ENCODE measurements at places on chromosomes 1 and 21.
A peak's percentile ranks its signal among the peaks of the same experiment; 100 is the strongest.

DNA sequence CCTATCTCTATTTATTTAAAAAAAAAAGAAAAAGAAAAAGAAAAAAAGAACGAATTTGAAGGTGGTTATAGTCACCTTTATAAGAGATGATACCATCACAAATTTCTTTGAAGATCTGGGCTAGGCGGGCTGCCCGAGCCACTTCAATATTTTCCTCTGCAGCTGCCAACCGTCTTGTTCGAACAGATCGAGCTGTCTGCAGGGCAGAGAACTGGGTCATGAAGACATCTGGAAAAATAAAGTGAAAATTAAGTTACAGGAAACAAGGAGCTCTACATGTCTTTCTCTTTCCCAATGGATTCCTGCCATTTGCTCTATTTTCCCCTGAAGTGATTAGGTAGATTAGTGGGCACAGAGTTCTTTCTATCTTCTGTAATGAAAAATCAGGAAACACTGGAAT lies 31.9 kb downstream of the RUSC1 start:
- no peaks in the 10 kb centered on the region for H3K4me1 ChIP-seq
- H3K27me3 ChIP-seq = no peaks in the 10 kb centered on the region
- H3K36me3 ChIP-seq = peaks cover 49% of the 10 kb centered on the region
- no peak overlapping the region for H3K27ac ChIP-seq
- no peak for DNase-seq

- no peak overlapping the region for H3K4me3 ChIP-seq
- no peak overlapping the region for H3K27ac ChIP-seq
- no peaks in the 10 kb centered on the region for H3K4me1 ChIP-seq
- no peak for DNase-seq
- H3K36me3 ChIP-seq = no peaks in the 10 kb centered on the region
- no peaks in the 10 kb centered on the region for H3K27me3 ChIP-seq
These were observed 7.3 kb upstream of the UAP1 start for GRCh38 chr1:162554258-162554657.

GRCh38 chr1:247453245-247453644 lies 4.7 kb downstream of the OR2B11 start:
- H3K27me3 ChIP-seq = no peaks in the 10 kb centered on the region
- no peak overlapping the region for H3K27ac ChIP-seq
- H3K36me3 ChIP-seq = no peaks in the 10 kb centered on the region
- no peaks in the 10 kb centered on the region for H3K4me1 ChIP-seq

- H3K27me3 ChIP-seq = no peaks in the 10 kb centered on the region
- no peak for DNase-seq
- no peaks in the 10 kb centered on the region for H3K4me1 ChIP-seq
These were observed 294.0 kb upstream of the PTBP2 start for GRCh38 chr1:96427616-96428015.

- peaks cover 9% of the 10 kb centered on the region for H3K4me1 ChIP-seq
- H3K27ac ChIP-seq = no peak overlapping the region
- H3K4me3 ChIP-seq = no peak overlapping the region
- H3K36me3 ChIP-seq = no peaks in the 10 kb centered on the region
- H3K27me3 ChIP-seq = no peaks in the 10 kb centered on the region
- peak; percentile 47 for DNase-seq
These were observed 5.6 kb upstream of the KCNA10 start for GRCh38 chr1:110524311-110525248.

DNA sequence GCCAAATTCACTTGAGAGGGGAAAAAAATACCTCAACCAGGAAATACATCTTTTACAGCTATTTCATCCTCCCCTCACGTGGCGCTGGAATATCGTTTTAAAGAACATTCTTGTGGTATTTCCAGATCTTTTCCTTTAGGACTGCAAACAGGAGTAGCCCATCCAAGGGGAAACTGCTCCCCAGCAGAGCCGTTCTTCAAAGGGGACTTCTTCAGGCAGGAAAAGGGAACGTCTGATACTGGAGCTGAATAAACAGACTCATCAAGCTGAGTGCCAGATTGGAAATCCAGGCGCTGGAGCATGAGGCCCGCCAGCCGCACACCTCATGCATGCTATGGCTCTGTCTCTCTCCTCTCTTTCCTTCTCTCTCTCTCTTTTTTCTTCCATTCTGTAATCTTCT lies 34.0 kb upstream of the PROX1 start:
- no peak overlapping the region for H3K27ac ChIP-seq
- no peaks in the 10 kb centered on the region for H3K27me3 ChIP-seq
- DNase-seq = no peak
- no peaks in the 10 kb centered on the region for H3K36me3 ChIP-seq
- no peak overlapping the region for H3K4me3 ChIP-seq
- no peaks in the 10 kb centered on the region for H3K4me1 ChIP-seq

- no peaks in the 10 kb centered on the region for H3K4me1 ChIP-seq
- H3K27ac ChIP-seq = no peak overlapping the region
- H3K27me3 ChIP-seq = no peaks in the 10 kb centered on the region
- DNase-seq = no peak
- H3K4me3 ChIP-seq = no peak overlapping the region
- H3K36me3 ChIP-seq = no peaks in the 10 kb centered on the region
These were observed 222.5 kb downstream of the SLC45A1 start for GRCh38 chr1:8540261-8540941.

DNA sequence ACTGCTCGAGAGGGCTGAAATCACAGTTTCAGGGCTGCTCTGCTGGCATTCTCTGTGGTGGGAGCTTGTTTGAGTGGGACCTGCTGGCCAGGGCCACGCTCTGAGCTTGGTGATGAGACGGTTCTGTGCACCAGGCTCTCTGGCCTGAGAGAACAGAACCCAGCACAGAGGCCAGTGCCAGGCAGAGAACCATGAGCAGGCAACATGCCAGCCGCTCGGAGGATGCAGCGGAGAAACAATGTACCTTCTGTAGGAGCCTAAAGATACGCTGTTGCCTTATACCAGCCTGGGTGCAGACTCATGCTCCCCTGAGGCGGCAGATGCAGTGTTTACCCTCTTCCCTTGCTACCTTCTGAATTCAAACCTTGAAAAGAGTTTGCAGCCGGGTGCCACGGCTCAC lies 10.0 kb downstream of the C2CD2 start:
- no peak overlapping the region for H3K27ac ChIP-seq
- H3K4me1 ChIP-seq = no peaks in the 10 kb centered on the region
- H3K27me3 ChIP-seq = no peaks in the 10 kb centered on the region
- H3K36me3 ChIP-seq = no peaks in the 10 kb centered on the region
- H3K4me3 ChIP-seq = no peak overlapping the region

GRCh38 chr1:6967431-6968111 lies 182.3 kb downstream of the CAMTA1 start:
- no peaks in the 10 kb centered on the region for H3K4me1 ChIP-seq
- peaks cover 4% of the 10 kb centered on the region for H3K27me3 ChIP-seq
- H3K36me3 ChIP-seq = no peaks in the 10 kb centered on the region
- DNase-seq = peak; percentile 28

DNA sequence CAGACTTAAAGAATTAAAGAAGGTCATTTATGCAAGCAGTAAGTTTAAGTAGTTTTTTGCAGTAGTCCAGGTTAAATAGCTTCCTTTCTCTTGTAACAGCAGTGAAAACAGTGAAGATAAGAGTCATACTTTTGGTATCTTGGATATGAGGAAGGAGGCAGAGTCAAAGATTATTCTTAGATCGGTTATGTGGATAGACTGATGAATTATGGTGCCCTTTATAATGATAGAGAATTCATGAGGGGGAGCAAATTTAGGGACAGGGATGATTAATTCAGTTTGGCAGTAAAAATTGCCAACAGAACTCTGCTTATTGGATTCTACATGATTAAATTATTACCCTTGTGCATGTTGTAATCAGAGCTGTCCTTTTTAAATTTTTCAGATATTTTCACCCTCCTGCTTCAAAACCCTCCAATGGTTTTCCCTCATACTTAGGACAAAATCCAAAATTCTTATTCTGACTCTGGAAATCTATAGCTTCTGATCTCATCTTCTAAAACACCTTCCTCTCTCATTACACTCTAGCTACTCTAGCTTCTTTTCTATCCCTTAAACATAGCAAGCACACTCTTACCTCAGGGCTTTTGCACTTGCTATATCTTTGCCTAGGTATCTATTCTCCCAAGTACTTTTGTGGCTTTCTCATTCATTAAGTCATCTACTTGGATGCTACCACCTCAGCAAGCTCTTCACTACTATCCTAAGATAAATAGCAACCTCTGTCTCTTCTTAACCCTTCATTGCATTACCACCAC lies 79.8 kb downstream of the PKN2 start:
- peaks cover 3% of the 10 kb centered on the region for H3K36me3 ChIP-seq
- H3K4me3 ChIP-seq = no peak overlapping the region
- no peaks in the 10 kb centered on the region for H3K4me1 ChIP-seq
- no peak overlapping the region for H3K27ac ChIP-seq
- no peaks in the 10 kb centered on the region for H3K27me3 ChIP-seq
- no peak for DNase-seq

GRCh38 chr1:74971982-74972381 lies 162.2 kb upstream of the LHX8 start:
- no peak overlapping the region for H3K27ac ChIP-seq
- H3K27me3 ChIP-seq = no peaks in the 10 kb centered on the region
- no peak overlapping the region for H3K4me3 ChIP-seq
- DNase-seq = no peak
- H3K4me1 ChIP-seq = no peaks in the 10 kb centered on the region

DNA sequence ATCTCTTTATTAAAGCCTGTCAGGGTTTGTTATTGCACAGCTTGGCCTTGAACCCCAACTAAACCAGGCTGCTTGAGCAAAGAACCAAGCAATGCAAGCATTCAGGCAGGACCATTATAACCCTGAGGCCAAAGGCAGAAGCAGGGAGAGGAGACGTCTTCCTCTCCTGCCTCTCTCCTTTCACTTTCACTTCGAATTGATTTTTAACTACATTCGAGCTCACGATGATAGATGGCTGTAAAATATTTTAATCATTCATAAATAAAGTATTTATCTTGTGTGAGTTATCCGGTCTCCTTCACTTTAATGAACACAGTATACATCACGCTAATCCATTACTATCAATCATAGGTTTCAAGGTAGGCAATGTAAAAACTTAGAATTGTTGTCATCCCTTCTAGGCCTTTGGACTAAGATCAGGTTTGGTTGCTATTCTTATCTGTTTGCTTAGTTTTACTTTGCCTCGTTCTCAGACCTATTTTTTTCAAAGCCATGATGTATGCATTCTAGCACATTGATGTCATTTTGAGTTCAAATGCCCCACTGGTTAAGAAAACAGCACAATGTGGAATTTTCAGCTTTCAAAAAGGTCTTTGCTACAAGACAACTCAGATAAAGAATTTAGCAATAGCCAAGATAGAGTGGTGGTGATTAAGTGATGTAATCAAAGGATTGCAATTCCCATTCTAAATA lies 480.2 kb upstream of the RUNX1 start:
- H3K27me3 ChIP-seq = no peaks in the 10 kb centered on the region
- DNase-seq = no peak
- H3K36me3 ChIP-seq = no peaks in the 10 kb centered on the region
- no peak overlapping the region for H3K4me3 ChIP-seq
- H3K27ac ChIP-seq = no peak overlapping the region
- no peaks in the 10 kb centered on the region for H3K4me1 ChIP-seq

DNA sequence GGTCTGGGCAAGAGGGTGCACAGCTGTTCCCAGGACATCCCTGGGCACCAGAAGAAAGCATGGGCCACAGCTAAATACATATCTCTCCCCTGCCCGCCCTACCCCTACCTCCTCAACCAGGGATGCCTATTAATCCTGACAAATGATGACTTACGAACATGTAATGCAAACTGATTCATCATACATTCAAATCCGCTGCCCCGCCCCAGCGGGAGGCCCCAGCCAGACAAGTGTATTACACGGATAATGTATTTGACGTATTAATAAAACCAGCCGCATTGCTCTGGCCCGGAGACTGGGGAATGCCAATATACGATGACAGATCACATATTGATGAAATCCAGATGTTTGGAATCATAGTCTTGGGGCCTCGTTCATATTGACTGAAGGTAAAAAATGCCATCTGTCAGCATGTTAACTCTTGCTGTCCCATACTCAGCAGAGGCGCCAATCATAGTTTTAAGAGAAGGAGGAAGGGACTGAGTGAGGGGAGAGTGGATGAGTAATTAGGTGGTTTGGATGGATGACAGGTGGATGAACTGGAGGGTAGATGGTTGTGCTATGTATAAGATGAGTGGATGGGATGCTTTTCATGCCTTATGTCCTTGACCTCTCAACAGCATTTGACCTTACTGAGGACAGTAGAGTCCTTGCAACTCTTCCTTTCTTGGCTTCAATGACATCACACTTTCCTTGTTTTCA lies 68.2 kb downstream of the TMEM53 start:
- H3K27ac ChIP-seq = no peak overlapping the region
- H3K27me3 ChIP-seq = no peaks in the 10 kb centered on the region
- no peak overlapping the region for H3K4me3 ChIP-seq
- DNase-seq = no peak
- peaks cover 26% of the 10 kb centered on the region for H3K4me1 ChIP-seq

GRCh38 chr1:59237900-59238299 lies 59.0 kb upstream of the FGGY start:
- H3K36me3 ChIP-seq = no peaks in the 10 kb centered on the region
- H3K27me3 ChIP-seq = no peaks in the 10 kb centered on the region
- no peak for DNase-seq
- peaks cover 8% of the 10 kb centered on the region for H3K4me1 ChIP-seq

GRCh38 chr1:81305997-81306452 lies 494.7 kb upstream of the ADGRL2 start:
- DNase-seq = peak; percentile 44
- peak overlapping the region; percentile 56 for H3K4me3 ChIP-seq
- peaks cover 13% of the 10 kb centered on the region for H3K4me1 ChIP-seq

DNA sequence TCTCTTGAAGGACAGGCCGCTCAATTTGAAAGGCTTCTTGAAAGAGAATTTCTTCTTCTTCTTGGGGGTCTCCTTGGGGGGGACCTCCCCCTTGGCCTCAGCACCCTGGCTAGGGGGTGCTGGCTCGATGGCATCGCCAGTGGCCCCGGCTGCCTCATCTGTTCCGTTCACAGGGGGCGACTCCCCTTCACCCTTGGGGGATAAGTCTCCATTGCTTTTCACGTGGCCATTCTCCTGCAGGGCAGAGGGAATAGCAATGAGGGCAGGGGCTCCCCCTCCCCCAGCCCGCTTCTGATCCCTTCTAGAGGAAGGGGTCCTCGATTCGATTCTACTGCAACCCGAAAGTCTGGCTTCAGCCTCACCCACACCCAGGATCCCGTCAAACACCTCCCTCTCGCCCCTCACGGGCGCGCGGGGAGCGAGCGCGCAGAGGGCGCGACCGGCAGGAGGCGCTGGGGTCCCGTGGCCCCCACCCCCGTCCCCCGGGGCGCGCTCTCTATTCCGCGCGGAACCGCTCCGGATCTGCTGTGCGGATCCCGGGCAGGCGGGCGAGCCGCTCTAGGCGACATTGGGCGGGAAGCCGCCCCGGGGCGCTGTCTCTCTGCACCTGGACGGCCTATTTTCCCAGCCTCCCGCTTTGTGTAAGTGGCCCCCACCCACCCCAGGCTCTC lies 1.0 kb downstream of the MARCKSL1 start:
- peaks cover 39% of the 10 kb centered on the region for H3K36me3 ChIP-seq
- no peaks in the 10 kb centered on the region for H3K27me3 ChIP-seq
- peak; percentile 56 for DNase-seq
- H3K4me1 ChIP-seq = peaks cover 25% of the 10 kb centered on the region
- peak overlapping the region; percentile 44 for H3K27ac ChIP-seq

- no peak overlapping the region for H3K4me3 ChIP-seq
- 0 out of 2 replicates have a peak, but pooled peaks cover 3% of the 10 kb centered on the region for H3K27me3 ChIP-seq
- no peaks in the 10 kb centered on the region for H3K4me1 ChIP-seq
- no peak for DNase-seq
- no peaks in the 10 kb centered on the region for H3K36me3 ChIP-seq
- no peak overlapping the region for H3K27ac ChIP-seq
These were observed 20.8 kb upstream of the PTPRF start for GRCh38 chr1:43509740-43510375.

GRCh38 chr1:77961392-77961791 lies 17.5 kb downstream of the FUBP1 start:
- DNase-seq = no peak
- no peak overlapping the region for H3K27ac ChIP-seq
- H3K27me3 ChIP-seq = no peaks in the 10 kb centered on the region

All from SJCRH30 (cell line).